AG10803 (cell line): ENCODE measurements at places on chromosomes 3 and 15.
A peak's percentile ranks its signal among the peaks of the same experiment; 100 is the strongest.

DNA sequence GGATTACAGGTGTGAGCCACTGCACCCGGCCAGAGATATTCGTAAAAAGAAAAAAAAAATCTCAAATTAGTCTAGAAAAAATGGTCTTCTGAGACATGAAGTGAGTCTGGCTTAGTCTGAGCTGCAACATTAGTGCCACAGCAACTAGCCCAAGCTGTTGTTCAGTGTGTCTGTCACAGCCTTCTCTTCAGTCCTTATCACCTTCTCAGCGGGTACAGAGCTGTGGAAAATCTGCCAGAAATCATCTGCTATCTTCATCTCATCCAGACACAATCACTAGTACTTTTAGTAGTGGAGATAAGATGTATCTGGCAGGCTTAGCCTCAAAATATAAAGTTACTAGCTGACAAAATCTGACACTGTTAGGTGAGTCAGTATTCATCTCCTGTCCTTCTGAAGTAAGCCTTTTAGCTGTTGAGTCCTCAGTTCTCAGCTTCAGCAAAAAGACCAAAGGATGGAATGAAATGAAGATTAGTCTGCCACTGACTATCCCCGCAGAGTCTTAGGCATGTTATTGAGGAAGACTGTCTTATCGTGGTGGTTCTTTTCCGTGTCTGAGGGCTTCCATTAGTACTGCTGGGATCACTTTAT lies 120.5 kb upstream of the CGNL1 start:
- DNase-seq: no peak

DNA sequence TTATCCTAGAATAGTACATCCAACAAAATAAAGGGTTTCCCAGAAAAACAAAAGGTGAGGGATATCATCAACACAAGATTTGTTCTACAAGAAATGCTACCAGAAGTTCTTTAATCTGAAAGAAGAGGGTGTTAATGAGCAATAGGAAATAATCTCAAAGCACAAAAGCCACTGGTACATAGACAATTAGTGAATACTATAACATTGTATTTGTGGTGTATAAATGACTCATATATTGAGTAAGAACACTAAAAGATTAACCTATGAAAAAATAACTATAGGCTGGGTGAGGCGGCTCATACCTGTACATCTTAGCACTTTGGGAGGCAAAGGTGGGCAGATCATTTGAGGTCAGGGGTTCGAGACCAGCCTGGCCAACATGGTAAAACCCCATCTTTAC lies 210.2 kb upstream of the SLITRK3 start:
- no peak for DNase-seq

DNA sequence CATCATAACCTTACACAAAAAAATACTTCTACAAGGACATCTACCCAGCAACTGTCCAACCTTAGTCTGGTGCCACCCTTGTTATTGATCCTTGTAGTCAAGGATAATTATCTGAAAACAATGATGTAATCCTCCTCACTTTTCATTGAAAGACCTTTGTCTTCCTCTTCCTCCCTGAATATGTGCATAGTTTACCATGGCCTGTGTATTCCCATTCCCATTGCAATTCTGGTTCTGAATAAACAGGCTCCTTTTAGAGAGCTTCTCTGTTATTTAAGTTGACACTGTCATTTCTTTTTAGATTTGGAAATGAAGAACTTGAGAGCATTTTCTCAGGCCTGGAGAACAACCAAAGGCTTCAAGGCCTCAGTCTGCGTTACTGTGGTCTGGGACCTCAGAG lies 53.3 kb upstream of the RNF7 start:
- DNase-seq: no peak

DNA sequence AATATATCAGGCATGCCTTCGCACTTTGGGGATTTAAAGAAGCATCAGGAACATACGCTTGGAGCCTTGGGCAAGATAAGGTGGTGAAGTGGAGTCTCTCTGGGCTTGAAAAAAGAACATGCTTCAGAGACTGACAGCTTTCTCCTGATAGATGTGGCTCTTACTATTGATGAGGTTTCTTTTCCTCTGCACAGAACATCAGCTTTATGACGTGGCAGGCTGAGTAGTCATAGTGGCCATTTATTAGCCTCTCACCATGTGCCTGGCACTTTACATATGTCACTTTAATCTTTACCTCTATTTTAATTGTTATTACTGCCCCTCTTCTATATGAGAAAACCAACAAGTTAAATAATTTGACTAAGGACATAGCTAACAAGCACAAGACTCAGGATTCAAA lies 19.0 kb upstream of the LRRC58 start:
- no peak for DNase-seq

GRCh38 chr15:39828374-39828931 lies 45.8 kb upstream of the FSIP1 start:
- DNase-seq: peak; percentile 30

DNA sequence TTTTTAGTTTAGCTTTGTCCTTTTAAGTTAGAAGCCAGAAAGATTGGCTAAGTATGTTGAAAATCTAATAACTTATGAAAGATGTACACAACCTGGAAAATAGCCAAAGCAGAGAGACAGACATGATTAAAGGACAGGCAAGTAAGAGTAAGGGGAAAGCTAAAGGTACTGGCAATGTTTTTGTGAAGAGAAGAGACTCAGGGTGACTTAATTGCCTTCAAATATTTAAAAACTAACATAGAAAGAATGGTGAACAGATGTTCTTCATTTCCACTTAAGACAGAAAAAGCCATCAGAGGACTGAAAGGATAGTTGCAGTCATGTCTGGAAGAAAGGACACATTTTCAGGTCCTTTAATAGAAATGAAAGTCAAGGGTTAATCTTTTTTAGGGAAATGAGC lies 68.8 kb downstream of the ZNF385D start:
- peak; percentile 69 for DNase-seq

DNA sequence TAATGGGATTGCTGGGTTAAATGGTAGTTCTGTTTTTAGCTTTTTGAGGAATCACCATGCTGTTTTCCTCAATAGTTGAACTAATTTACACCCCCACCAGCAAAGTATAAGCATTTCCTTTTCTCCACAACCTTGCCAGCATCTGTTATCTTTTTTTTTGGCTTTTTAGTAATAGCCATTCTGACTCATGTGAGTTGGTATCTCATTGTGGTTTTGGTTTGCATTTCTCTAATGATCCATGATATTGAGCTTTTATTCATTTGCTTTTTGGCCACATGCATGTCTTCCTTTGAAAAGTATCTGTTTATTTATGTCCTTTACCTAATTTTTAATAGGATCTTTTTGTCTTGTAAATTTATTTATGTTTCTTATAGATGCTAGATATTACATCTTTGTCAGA lies 288.2 kb downstream of the EPHA6 start:
- no peak for DNase-seq

DNA sequence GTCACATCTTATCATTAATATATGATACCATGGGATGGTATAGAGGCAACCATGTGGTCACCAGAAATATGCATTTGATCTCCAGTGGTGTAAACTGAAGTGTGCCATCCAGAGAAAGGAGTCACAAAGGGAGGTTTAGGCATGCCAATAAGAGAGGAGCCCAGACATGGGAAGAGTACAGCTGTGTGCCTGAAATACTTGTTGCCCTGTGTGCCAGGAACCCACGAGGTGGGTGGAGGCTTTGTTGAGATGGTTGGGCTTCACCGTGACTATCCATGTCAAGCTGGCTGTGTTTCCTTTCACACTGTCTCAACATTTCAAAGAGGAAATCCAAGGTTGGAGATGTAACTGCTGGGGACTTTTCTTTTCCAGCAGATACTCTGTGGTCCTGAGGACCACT lies 43.5 kb downstream of the CACNA2D3 start:
- no peak for DNase-seq

DNA sequence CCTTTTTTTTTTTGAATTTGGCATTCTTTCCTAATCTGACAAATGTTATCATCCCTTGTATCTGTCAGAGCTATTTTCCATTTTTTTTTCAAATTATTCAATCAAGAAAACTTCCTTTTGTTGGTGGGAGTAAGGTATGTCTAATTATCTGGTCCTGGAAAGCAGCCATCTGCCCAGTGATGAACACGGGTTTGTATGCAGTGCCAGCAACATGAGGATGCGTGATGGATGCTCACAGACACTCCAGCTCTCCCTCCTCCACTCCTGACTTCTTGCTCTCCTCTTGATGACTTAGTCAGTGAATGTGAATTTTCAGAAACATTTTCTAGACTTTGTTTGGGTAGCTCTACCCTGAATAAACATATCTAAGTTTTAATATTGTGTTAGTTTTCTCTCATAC lies 79.2 kb downstream of the IL1RAP start:
- DNase-seq: no peak

DNA sequence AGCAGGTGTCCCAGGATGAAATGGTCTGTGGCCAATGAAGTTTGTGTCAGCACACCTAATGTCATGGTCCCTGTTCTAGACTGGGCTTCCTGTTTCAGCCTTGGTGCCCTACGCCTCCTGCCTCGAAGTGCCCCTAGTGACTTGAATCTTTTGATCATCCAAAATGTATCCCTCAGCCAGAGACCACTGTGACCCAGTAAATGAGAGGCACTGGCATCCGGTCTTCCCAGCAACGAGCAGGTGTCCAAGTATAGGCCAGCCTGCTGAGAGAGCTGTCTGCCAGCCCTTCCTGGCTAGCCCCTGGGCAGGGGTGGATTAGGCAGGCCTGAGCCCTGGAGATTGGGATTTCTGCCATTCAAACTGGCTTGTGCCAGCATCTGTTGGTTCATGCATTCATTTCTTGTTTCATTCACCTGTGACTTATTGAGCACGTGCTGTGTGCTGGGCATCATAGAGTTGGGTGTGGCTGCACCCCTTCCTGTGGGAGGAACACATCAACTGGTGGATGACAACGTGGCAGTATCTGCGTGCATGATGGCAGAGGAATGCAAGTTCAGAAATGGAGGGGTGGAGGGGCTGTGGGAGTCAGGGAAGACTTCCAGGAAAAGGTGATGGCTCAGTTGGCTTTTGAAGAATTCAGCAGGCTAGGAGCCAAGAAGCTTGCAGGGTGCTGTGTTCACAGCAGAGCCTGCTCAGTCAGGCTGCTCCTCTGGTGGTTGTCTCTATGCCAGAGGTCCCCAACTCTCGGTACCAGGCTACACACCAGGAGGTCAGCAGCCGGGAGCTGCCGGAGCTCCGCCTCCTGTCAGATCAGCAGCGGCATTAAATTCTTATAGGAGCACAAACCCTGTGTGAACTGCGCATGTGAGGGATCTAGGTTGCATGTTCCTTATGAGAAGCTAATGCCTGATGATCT lies 21.6 kb downstream of the ESYT3 start:
- peak; percentile 35 for DNase-seq

DNA sequence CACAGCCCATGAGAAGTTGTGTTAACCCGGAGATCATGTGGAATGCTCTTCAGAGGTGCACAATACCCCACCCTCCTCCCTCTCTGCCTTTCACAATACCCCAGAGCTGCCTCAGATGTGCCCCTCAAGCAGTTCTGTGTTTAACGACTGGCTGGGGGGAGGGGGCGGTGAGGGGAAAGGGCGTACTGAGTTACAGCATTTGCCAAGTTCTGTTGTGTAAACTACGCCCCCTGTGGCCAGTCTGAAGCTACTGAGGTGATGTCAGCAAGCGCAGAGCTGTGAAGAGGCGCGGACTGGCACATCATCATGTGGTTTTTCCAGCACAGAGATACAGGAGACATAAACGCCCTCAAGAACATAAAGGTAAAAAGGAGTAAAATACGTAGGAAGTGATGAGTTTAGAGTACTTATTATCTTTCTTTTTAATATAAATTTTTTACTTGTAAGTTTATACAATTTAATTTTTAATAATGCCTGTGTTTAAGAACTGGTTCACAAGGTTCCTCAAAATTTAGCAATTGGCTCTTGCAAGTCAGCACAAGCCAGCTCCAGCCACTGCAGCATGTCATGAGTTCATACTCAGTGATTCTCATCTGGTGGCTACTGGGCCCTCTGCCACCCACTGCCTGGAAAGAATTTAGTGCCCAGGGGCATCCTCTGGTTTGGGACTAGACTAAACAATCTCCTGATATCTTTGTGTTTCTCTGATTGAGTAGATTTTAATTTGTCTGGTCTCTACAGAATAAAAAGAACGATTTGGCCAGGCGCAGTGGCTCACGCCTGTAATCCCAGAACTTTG lies 1.7 kb downstream of the EPB42 start:
- DNase-seq: peak; percentile 40

- DNase-seq: no peak
Measured at GRCh38 chr3:42613462-42613861, 13.0 kb downstream of the NKTR start.

- DNase-seq: no peak
Measured at GRCh38 chr15:59304807-59305206, 67.9 kb downstream of the MYO1E start.

DNA sequence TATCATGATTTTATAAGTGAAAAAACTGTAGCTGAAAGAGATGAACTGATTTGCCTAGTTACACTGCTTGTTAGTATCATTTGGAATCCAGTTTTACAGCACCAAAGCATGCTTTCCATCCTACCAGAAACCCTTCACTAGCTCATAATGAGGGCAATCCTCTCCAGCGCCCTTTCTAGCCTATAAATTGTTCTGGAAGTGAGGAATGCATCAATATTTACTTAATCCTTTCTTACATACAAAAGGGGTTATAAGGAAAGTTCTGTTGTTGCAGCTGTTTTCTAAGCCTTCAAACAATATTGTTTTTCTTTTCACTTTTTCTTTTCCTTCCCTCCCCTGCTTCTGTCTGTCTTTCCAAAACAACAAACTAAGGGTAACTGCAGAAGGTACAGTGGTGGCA lies 11.0 kb upstream of the PCCB start:
- DNase-seq: no peak

DNA sequence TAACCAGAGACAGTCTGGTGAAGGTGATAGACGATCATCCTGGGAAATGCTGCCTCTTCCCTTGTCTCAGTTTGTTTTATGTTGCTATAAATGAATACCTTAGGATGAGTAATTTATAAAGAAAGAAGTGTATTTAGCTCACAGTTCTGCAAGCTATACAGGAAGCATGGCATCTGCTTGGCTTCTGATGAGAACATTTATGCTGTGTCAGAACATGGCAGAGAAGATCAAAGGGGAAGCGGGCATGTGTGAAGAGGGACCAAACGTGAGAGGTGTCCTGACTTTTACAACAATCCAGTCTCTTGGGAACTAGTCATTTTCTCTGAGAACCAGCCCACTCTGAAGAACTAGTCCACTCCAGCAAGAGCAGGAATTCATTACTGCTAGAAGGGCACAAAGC lies 9.6 kb downstream of the CMC1 start:
- no peak for DNase-seq

GRCh38 chr15:70753101-70753829 lies 10.1 kb downstream of the UACA start:
- peak; percentile 35 for DNase-seq

GRCh38 chr3:54870423-54870822 lies 57.4 kb downstream of the LRTM1 start:
- DNase-seq: peak; percentile 98

DNA sequence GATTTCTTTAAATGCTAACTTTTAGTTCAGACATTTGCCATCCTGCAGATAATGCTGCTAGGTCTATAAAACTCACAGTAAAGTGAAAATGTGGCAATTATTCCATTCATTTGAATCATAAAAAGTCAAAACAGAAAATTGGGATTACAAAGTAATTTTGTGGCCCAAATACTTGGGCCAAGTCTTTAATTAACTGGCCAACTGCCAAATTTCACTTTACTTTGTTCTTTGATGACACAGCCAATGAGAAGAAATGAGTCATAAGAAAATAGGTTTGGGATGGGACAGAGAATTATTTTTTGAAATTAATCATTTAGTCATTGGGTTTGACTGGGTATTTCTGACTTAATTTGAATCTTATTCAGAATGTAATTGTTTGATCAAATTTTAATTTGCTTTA lies 89.8 kb upstream of the SLC2A2 start:
- peak; percentile 25 for DNase-seq
